Stimulated activated CD4-positive, alpha-beta T cell treated with anti-CD3 and anti-CD28 coated beads, Interleukin-1b, Interleukin-23, amount 100 ng/mL, for 1 hour (primary cell): ENCODE measurements at places on chromosomes 11 and 22.

GRCh38 chr11:21144531-21144930, 475.1 kb downstream of the NELL1 start:
- DNase-seq: no peak

DNA sequence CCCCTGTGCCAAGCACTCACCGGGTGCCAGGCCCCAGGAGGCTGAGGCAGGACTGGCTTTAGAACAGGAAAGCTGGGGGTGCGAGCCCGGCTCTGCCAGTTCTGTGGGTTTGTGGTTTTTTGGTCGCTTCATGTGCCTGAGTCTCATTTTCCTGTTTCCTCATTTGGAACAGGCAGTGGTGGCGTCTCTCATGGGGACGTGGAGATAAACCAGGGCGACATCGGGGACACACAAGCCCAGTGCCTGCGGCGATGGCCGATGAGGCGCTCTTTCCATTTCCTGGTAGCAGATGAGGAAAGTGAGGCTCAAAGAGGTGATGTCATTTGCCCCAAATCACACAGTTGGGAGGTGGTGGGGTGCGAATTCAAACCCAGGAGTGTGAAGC, 20.8 kb upstream of the CHKA start:
- no peak for DNase-seq

GRCh38 chr11:20159466-20160381, 551 bp downstream of the DBX1 start:
- DNase-seq: no peak

GRCh38 chr11:2558861-2559526, 114.2 kb downstream of the KCNQ1 start:
- no peak for DNase-seq

DNA sequence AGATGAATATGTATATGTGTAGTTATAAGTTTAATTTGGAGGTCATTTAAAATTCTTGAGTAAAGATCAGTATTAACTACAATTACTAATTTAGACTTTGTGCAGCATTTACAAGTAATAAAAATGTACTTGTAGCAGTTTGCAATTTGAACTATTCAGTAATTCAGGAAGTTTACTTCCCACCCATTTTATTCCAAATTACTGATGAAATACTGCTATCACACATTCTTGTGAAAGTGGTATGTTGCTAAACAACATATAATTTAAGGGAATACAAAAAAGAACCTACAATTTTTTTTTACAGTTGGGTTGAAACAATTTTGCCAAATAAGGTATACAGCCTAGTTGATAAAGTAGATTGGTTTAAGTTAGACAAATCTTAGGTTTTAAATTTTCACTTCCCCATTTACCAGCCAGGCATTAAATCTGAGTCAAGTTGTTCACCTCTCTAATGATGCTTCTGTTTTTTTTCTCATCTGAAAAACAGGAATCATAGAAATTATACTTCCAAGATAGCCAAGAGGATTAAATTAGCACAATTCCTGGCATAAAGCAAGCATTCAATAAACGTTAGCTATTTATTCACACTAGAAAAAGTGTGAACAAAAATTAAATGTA, 45.3 kb downstream of the ZBTB44 start:
- DNase-seq: no peak

DNA sequence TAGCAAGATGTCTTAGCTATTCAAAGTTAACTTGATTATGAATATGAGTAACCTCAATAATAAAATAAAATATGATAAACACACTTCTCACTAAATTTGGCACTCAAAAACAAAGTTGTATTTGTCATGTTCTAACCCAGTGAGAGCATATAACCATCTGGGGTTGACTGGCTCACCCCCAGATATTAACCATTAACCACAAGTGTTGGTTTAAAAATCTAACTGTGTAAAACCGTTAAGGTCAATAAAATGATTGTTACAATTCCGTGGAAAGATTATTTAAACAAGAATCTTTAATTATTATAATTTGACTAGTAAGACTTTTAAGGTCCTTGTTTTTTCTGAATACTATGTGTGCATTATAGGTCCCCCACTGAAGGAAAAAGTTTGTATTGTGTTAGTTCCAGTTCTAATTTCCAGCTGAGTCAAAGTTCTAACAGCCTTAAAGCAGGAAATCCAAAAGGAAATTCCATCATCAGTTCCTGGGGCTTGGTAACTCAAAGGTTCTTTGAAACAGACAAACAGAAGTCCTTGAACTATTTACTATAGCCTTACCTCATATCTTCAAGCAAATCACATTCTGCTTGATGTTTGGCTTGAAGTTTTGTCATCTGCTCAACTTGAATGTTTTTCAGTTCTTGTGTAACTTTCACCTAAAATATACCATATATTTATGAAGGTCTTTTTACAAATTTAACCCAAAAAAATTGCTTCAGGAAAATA, 2.5 kb downstream of the FCHSD2 start:
- no peak for DNase-seq

DNA sequence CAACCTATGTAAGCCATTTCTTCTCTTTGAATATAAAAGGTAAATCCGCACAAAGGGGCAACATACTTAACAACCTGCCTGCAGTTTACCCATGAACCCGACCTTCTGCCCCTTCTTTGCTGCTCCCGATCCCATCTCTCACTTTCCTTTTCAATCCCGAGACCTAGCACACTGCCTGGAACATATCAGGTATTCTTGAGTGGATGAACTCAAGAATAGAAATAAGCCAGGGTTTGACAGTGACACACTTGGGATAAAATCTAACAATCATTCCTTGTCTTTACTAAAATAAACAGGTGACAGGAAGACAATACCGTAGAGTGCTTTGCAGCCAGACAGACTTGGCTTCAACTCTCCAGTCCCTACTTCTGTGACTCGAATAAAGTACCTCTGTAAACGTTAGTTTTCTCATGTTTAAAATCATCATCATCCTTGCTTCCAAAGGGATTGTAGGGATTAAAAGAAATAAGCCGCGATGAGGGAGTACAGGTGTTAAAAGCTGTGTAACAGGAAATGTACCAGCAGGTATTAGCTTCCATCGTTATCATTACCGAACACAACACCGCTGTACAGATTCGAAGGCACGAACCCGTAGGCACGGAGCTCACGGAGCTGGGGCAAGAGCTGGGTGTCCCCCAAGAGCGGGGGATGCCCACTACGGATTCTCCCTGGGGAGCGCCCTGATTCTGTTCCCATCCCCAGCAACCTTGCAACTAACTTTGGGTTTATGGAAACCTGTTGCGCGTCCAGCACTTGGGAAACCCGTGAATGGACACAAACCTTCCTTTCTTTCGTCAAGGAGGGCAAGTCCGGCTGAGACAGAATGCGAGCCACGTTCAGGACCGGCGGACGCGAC, 720 bp downstream of the UFD1 start:
- DNase-seq: no peak

DNA sequence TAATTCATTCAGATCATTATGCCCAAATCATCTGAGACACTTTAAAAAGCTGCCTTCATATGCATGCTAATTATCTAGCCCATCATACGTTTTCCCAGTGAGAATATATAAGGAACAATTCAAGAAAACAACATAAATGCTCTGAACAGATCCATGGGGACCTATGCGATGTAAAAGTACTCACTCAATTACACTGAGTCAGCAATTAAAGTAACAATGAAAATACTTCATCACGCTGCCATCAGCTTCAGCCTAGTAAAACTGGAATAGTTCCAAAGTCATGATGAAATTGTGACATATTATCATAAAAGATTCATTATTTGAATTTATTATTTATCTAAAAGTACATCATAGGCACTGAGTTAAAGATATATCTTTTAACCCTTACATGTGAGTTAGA, 3.7 kb upstream of the OR8K5 start:
- no peak for DNase-seq

GRCh38 chr22:19762568-19763457, 2.2 kb downstream of the TBX1 start:
- DNase-seq: no peak

DNA sequence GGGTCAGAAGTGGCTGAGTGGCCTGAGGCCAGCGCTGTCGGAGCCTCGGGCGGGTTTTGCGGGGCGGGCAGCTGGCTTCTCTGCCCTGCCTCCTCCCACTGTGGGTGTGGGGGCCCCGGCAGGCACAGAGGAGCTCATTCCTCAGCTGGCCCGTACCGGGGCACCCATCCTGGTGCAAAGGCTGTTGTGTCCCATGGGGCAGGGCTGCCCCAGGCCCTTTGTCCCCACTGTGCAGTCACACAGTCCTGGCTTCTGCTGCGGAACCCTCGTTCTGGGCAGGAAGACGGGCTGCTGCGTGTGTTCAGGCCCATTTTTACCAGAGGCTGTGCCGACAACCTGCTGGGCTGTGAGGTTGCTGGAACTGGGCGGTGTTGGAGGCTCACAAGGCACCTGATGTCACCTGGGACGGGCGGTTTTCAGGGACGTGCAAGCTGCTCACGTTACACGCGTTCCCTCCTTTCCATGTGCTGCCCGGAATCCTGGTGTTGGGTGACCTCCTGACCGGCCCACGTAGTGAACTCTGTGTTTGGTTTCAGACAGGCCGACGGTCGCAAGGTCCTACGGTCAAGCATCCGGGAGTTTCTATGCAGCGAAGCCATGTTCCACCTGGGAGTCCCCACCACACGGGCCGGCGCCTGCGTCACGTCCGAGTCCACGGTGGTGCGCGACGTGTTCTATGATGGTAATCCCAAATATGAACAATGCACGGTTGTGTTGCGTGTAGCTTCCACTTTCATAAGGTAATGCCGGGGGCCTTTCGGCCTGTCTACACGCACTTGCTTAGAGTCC, 5.2 kb downstream of the SELENOO start:
- no peak for DNase-seq

- DNase-seq: no peak
Measured at GRCh38 chr11:84021291-84021690, 735.1 kb upstream of the CCDC90B start.

DNA sequence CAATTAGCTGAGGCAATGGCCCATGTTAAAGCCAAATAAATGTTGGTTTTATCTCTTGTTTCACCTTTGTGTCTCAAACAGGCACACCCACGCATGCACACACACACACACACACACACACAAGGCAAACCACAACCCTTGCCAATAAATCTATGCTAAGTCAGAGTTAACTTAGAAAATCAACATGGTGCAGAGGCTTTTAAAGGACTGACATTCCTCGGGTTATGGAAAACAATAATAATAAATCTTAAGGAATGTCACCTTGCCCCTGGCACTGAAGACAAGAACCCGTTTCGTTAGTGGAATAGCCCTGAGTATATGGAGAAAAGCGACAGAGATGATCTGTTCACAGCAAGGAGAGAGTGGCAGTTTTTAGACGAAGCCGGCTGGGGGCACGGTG, 326.3 kb downstream of the NTM start:
- no peak for DNase-seq

DNA sequence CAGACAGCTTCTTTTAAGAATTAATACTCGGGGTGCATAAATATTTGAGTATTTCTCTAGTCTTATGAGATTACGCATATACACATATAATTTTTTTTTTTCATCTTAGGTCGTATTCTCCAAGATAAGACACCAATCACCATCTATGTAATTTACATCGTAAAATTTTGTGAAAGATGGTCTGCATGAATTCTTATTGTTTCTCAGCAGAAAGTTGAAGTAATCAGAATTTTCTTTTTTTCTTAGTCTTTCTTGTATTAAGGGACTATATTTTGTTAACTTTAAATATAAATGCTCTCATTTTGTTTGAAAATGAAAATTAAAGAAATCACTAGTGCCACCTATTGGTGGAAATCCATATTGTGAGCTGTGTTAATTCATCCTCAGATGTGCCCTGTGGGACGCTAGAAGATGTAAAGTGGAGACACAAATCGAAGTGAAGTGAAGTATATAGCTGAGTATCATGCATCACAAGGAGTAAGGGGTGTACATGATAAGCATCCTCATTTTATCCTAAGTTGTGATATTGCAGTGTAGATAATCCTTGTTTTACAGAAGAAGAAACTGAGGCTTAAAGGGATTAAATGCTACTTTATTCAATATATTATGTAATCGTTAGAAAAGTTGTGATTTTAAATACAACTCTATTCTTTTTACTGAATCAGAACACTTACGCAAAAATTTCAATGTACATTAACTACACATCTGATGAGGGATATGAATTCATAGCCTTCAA, 2084.3 kb downstream of the LRRC4C start:
- no peak for DNase-seq

GRCh38 chr11:61417670-61418069, 12.1 kb downstream of the CPSF7 start:
- DNase-seq: no peak

DNA sequence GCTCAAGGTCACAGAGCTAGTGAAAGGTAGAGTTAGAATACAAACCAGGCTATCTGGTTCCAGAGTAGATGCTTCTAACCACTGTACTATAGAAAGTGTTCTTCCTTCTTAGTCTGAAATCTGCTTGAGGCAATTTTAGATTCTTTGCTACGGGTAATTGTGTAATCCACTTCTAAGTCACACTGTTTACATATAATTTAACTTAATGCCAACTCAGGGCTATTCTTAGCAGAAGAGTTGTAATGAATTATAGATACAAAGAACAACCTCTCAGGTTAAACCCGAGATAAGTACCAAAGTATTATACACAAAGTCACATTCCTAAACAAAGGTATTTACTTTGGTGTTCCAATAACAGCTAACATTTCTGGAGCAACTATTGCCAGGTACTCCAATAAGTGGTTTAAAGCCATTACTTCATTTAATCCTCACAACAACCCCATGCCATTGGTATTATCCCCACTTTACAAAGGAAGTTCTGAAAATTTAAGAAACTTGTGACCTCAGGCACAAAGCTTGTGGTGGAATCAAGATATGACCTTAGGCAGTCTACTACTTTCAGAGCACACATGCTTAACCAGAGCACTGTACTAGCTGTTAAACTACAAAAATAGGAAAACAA, 31.1 kb upstream of the DDI1 start:
- no peak for DNase-seq

DNA sequence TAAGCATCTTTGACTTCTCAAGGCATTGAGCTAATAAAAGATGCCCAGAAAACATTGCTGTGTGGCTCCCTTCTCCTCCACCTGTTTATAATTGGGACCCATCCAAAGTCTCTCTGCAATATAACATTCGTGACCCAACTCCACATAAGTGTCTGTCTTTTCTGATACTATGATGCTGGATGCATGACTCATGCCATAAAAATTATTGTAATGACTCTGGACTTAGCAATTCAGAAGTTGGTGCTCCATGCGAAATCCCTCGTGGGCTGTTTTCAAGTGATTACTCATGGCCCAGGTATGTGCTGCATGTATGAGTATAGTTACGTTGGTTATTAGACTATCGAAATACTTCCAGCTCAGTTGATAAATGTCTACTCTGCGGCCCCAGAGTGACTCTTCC, 11.7 kb downstream of the FJX1 start:
- no peak for DNase-seq

- no peak for DNase-seq
Measured at GRCh38 chr22:49780698-49781288, 46.9 kb downstream of the BRD1 start.

DNA sequence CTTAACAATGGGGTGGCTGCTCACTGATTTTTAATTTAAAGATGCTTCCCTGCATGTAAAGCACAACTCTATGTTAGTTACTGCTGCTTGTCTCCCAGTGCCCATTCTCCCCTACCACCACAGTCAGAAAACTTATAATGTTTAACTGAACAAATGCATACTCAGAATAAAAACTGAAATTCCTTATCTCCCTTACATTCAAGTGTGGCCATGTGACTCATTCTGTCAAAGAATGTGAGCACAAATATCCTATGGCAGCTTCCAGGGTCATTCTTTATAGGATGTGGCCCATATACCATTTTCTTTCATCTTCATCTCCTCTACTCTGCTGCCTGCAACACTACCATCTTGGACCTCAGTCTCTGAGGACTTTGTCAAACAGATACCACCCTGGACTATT, 374.8 kb downstream of the DYNC2H1 start:
- DNase-seq: no peak

GRCh38 chr22:27602390-27602789, 199.2 kb downstream of the MN1 start:
- no peak for DNase-seq

GRCh38 chr22:42645938-42646568, 3.1 kb downstream of the CYB5R3 start:
- DNase-seq: no peak
